ENCODE measurements at places on chromosomes 7 and 10. TPM values are rescaled to one million over a fixed set of nuclear protein-coding genes. Genes with fewer than 3 reads are reported as not detected.

GRCh38 chr7:221978-222715 is 29.8 kb downstream of the FAM20C start:
- no peak for DNase-seq

DNA sequence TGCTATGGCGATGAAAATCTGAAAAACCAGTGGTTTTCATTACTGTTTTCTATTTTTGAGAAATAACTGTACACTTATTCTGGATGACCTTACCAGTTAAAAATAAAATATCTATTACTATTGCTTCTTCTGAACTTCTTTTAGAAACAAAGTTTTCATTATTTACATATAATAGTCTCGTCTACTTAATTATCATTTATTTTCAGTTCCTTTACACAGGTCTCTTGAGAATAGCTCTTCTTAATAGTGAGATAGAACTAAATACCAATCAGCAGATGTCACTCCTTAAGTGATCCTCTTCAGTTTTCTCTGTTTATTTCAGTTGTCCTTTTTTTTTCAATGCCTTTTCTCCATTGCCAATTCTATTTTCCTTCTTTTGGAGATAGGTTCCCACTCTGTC is 4.3 kb upstream of the GLCCI1 start:
- DNase-seq = no peak

- DNase-seq = no peak
Observed at GRCh38 chr7:144102041-144102440, 7.3 kb upstream of the OR2A2 start.

DNA sequence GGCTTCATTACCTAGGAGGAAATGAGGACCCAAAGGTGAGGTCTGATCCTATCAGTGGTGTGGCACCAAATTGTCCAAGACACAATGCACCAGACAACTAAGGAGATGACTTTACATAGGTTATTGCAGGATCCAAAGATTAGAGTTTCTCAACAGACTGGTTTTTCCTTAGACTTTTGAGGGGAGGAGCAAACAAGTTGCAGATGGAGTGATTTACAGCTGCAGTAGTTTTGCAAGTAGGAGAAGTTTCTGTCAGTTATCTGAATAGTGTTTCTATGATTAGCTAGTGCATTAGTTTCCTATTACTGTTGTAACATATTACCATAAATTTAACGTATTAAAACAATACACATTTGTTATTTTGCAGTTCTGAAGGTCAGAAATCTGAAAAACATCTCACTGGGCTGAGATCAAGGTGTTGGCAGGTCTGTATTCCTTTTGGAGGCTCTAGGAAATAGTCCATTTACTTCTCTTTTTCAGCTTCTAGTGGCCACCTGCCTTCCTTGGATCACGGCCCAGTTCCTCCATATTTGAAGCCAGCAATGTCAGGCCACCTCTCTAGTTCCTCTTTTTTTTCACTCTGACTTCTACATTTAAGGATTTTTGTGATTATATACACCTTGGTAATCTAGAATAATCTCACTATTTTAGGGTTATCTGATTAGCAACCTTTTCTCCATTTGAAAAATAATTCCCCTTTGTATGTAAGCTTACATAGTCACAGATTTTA is 994.9 kb downstream of the REEP3 start:
- DNase-seq = no peak

GRCh38 chr7:12620371-12620770 is 49.9 kb downstream of the SCIN start:
- DNase-seq = no peak

GRCh38 chr10:75788394-75789205 is 357.2 kb downstream of the LRMDA start:
- DNase-seq = no peak

Gene DOCK4
- total RNA-seq = 12.3 TPM

GRCh38 chr7:143296686-143297085 is 8.5 kb downstream of the CASP2 start:
- DNase-seq = no peak

Gene PDE1C
- total RNA-seq = 47.8 TPM

GRCh38 chr10:124322191-124322980 is 96.3 kb downstream of the OAT start:
- no peak for DNase-seq

- DNase-seq = no peak
Observed at GRCh38 chr10:116466715-116467422, 39.2 kb downstream of the PNLIPRP3 start.

DNA sequence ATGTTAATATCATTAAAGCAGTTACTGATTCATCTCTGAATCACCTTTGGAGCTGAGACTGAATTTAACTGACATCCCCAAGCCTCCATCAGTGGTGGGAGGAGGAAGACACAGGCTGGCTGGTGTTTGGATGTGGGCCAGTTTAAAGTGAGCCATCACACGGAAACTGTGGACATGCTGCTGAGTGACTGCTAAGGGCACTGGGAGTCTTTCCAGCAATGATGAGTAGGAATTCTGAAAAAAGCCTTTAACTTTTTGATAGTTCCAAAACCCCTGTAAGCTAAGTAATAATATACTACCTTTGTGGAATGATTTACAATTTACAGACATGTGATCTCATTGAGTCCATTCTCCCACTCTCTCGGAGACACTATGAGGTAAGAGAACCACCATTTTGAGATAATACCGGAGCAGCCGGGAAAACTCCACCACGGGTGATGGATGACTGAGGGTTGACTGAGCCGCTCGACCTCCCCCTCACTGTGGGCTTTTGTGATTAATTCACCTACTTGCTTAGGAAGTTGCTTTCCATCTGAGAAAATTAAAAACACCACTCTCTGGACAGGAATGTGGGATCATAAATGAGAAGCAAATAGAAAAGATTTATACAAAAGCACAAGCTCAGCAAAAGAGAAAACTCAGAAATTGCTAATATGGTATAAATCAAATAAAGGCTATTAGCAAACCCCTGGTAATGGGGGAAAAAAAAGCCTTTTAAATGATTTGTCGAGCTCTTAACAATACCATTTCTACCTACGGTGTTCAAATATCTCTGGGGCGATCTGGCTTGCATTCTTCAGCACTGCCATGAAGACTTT is 194.8 kb downstream of the FANK1 start:
- DNase-seq = no peak

DNA sequence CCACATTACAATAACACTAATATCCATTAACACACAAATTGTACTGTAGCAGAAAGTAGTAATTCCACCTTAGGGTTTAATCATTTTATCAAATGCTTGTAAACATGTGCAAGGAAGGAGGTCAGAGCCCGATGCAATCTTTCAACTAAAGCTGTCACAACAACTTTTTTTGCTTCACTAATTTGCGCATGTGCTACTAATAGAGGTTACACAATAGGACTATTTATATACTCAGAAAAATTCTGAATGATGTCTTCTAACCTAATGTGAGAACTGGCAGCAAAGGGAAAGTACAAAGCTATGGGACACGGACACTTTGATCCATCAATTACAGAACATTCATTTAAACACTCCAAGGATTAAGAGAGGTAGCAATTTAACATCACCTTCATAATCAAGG is 244.4 kb downstream of the CHCHD3 start:
- DNase-seq = no peak

DNA sequence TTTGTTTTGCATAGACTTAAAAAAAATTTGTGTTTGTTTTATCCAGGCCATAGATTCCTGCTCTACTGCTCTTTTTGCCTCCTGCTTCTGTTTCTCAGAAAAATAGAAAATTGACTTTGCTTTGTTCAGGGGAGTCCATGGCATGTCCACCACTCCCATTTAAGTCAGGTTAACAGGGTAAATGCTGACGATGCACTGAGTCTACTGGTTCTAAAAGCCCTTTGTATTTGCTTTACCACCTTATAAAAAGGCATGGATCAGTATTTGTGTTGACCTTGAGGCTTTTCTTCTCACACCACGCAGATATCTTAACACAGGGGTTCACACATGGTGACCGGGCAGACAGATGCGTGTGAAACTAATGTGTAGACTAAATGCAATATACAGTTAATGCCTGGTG is 139.5 kb upstream of the RHEB start:
- DNase-seq = no peak

DNA sequence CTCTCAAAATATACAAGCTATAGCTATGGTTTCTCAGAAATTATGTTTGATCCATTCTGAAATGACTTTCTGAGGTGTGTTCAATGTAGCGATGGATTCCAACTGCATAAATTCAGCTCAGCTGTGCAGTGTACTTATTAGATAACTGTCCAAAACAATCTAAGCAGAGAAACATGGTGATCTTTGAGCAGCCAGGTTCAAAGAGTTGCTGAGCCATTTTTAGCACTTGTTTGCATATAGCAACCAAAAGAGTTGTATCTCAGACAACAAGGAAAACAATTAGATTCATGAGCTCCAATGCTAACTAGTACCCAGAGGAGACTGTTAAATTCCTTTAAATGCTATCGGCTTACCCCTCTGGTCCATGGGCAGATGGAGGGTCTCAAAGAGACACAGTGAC is 15.9 kb upstream of the KCNIP2 start:
- no peak for DNase-seq

Gene TEX47
- not detected for total RNA-seq

Gene PRKCQ
- total RNA-seq = not detected

Gene CALHM1
- not detected for total RNA-seq

Data from right atrium auricular region (tissue), 2 donors.